ENCODE measurements at places on chromosomes 7 and 10.

DNA sequence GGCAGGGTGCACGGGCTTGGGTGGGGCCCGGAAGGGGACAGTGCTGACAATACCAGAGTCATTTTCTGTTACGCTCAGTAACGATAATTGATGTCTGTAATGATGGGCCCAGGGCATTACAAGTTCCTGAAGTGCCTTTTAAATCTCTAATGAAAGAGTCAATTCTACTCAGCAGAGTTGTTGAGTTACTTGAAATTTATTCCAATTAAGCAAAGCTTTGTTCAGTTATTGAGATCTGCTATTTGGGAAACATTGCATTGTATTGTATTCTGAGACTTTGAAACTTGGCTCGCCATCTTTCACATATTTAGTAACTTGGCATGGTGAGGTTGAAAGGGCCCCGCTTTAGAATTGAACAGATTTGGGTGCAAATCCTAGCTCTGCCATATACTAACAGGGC lies 34.7 kb downstream of the MINDY4 start:
- peaks cover 11% of the 10 kb centered on the region for H3K4me1 ChIP-seq
- H3K4me3 ChIP-seq = no peak overlapping the region
- H3K36me3 ChIP-seq = no peaks in the 10 kb centered on the region
- no peak overlapping the region for H3K27ac ChIP-seq
- DNase-seq = no peak

DNA sequence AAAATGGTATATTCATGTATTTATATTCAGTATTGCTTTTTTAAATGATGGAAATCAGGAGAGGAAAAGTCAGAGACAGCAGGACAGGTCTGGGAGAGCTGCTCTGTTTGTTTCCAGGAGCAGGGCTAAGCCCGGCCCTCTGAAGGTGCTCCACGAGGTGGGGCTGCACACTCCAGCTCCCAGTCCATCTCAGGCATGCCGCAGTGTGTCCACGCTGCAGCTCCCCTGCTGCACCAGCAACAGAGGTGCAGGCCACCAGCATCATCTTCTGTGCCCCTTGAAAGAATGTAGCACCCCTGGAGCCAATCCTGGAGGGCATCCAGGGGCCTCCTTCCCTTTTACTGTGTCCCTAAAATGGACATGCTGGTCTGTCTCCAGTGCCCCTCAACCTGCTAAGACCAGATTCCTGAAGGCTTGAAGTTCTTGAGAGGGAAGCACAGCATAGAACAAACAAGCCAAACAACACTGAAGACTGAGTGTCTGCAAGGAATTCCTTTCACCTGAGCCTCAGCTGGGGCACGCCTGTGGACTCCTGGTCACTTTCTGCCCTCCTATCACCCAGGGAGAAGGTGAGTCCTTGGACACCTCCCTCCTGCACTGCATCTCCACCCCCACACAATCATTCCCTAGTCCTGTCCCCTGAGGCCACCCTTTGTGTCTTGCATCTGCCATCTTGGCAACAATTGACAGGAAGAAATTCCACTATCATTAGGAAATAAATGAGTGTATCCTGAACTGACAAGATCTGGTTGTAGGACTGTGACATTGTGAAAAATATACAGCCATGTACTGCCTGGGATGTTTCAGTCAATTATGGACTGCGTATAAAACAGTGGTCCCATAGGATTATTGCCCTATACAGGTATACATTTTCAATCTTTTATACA lies 100.5 kb downstream of the CXCL12 start:
- H3K4me3 ChIP-seq = no peak overlapping the region
- H3K27me3 ChIP-seq = no peaks in the 10 kb centered on the region
- no peak overlapping the region for H3K27ac ChIP-seq
- no peak for DNase-seq
- no peaks in the 10 kb centered on the region for H3K4me1 ChIP-seq

DNA sequence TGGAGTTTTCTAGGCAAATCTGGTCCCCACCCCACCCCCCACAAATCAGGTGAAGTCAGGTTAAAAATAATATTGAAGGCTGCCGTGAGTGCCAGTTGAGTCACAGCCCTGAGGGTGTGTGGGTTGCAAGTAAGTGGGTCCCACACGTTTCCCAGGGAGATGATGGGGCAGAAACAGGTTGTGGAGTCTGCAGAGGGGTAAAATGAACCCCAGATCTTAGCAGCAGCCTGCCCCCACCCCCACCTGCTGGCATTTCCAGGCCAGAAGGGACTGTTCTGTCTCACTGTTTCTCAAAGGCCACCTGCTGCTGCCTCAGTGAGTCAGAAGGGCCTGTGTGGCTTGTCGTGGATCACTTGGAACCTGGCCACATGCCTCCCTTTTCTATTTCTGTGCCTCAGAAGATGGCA lies 59.8 kb upstream of the SMNDC1 start:
- peaks cover 5% of the 10 kb centered on the region for H3K4me1 ChIP-seq
- H3K4me3 ChIP-seq = no peak overlapping the region
- DNase-seq = no peak

- no peak for DNase-seq
- no peaks in the 10 kb centered on the region for H3K4me1 ChIP-seq
- H3K27ac ChIP-seq = no peak overlapping the region
- peaks cover 9% of the 10 kb centered on the region for H3K36me3 ChIP-seq
- no peak overlapping the region for H3K4me3 ChIP-seq
- no peaks in the 10 kb centered on the region for H3K27me3 ChIP-seq
Measured at GRCh38 chr10:50362547-50363125, 111.3 kb upstream of the ASAH2 start.

DNA sequence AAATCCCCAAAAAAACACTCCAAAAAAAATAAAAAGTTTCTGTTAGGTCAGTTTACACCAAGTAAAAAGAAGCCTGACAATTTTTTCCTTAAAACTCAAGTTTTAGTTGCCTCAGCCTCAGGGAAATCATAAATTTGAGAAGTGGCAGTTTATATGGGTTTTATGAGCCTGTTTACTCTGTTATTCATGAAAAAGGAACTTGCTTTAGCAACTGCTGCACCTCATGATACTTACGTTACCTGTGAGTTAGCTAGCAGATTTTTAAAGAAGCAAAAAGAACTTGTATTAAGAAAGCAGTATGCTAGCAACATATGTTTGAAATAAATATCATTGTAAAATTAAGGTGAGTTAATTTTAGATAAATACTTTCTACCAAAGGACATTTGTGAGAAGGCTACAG lies 1264.5 kb upstream of the PHF14 start:
- H3K4me3 ChIP-seq = no peak overlapping the region
- H3K36me3 ChIP-seq = no peaks in the 10 kb centered on the region
- H3K4me1 ChIP-seq = no peaks in the 10 kb centered on the region
- no peak overlapping the region for H3K27ac ChIP-seq

- no peaks in the 10 kb centered on the region for H3K27me3 ChIP-seq
- no peak overlapping the region for H3K27ac ChIP-seq
- no peaks in the 10 kb centered on the region for H3K4me1 ChIP-seq
- H3K4me3 ChIP-seq = no peak overlapping the region
Measured at GRCh38 chr10:106682175-106682574, 482.3 kb downstream of the SORCS1 start.
